Activated T-helper 1 cell treated with anti-CD3 and anti-CD28 coated beads, Interleukin-2, amount 50 U/mL, for 16 hours (primary cell): ENCODE measurements at places on chromosomes 5 and 9.

DNA sequence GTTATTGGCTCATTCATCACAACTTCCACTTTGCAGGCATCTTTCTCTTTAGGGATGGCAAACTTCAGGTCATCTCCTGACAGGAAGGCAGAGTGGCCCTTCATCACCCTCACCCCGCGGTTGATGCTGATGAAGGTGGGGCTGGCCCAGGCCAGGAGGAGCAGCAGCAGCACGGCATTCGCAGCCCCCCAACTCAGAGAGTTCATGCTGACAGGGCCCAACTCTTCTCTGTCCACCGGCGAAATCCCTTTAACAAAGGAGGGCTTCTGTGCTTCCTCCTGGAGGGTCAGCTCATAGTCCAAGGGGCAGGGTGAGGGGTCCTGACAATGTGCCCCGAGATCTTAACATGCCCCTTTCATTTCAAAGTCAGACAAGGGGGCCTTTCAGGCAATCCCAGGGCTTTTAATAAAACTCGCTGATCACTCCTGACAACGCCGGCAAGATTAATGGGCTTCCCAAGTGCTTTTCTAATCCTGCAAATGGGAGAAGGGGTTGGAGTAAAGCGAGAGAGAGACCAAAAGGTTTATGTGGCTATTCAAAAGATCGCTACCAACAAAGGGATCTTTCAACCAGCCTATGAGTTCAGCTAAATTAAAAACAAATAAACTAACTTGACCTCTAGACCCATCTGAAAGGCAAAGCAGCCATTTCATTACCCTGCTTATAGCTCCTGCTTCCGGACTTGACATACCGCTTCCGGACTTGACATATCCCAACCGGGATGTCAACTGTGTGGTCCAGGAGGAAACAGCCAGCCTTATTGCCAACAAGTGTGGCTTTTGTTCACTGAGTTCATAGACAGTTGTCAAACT lies 41.2 kb downstream of the FREM1 start:
- DNase-seq = no peak

GRCh38 chr9:90451804-90452203 lies 190.8 kb downstream of the DIRAS2 start:
- DNase-seq = no peak

DNA sequence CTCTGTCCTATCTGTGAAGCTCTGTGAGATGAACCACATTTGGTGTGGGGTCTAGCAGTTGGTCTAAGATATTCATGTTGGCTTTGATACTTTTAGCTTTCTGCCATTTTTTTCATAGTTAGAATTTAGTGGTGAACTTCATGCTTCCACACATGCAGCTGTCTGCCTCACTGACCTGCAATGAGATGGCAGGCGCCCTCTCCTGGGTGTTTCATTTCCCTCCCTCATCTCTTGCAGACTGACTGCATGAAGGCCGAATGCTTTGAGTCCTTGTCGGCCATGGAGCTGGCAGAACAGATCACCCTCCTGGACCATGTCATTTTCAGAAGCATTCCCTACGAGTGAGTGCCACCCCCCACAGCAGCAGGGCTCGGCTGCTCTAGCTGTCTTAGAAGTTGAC lies 26.1 kb upstream of the CKMT2 start:
- DNase-seq = no peak

DNA sequence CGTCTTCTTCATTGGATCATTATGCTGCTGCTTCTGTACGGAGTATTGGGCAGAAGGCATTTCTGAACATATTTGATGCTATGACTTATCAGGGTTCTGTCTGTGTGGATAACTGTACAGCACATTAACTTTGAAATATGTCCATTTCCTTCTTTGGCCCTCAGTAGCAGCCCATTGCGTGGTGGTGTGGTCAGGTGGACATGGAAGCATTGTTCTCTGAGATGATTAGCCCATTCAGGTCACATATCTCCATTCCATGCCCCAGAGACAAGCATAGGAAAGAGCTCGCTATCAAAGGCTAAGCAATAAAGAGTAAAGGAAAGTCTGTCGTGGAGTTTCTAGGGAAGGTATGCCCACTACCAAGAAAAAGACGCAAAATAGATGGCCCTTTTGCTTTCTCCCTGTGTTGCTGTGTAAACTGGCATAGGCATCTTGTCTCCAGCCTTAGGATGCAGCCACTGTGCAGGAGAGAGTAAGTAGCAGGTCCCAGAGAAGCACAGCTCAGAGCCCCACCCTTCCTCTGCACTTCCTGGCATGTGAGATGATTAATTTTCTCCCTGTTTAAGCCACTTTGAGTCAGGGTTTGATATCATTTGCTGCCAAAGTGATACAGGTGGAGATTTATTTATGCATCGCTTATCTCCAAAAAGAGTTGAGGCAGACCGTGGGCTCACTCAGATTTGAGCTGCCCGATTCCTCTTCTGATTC lies 221.9 kb downstream of the PDZD2 start:
- DNase-seq = no peak

DNA sequence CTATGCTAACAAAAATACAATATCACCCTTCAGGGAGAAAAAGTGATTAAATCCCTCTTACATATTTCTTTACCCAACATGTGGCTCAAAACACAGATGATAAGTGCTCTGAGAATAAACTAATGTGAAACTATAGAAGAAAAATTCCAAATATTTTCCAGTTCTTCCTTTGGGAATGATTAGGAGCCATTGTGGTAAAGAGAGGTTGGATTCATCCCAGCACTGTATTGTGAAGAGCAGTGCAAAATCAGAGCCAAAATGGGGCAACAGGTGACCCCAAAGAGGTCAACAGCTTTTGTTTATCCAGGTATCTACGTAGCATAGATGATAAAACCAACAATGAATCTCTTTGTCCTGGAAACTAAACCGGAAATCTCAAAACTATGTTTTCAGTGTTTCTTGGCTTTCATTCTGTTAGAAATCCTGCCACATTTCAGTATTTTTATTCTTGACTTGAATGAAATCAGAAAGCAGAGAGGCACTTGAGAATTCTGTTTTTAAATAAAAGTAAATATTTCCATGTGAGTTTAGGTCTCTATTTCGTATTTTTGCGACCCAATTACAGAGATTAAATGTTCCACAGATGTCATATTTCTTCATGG lies 120.4 kb upstream of the FST start:
- DNase-seq = no peak

GRCh38 chr9:71670121-71670520 lies 98.2 kb downstream of the CEMIP2 start:
- DNase-seq = no peak

DNA sequence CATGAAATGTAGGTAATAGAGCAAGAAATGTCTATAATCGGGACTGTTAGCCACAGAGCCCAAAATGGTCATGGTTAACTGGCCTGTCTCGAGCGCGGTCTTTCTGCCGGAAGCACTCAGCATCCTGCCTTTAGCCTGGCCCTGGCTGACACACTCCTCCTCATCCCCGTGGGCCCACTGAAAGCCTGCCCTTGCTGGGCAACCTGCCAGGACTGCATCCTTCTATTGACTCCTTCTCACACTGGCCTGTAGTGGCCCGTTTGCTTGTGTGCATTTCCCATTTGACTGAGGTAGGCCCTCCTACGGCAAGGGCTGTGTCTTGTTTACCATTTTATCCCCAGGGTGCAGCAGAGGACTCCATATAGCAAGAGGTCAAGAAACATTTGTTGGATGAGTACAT lies 215.7 kb downstream of the ATPSCKMT start:
- DNase-seq = no peak

GRCh38 chr5:15533129-15533893 lies 33.3 kb downstream of the FBXL7 start:
- no peak for DNase-seq

GRCh38 chr5:87138091-87138805 lies 129.4 kb upstream of the RASA1 start:
- no peak for DNase-seq

- DNase-seq = no peak
These were observed 25.6 kb downstream of the NEK6 start for GRCh38 chr9:124283228-124283814.

DNA sequence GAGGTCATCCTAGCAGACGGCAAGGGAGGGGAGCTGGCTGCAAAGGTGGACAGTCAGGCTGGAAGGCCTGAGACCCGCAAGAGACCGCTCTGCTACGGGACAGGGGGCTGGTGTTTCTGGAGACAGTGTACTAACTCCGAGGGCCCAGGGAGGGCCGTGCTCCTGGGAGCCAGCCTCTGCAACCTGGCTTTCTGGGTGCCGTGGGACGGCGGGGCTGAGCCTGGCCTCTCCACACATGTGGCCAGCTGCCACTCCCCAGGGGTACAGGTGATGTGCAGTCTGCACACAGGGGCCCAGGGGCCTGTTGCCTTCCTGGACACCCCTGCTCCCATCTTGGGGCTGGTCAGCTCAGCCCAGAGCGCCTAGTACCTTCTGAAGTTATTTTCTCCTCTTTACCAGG lies 92.2 kb downstream of the MRPL36 start:
- DNase-seq = no peak

GRCh38 chr5:169801781-169802180 lies 164.7 kb downstream of the DOCK2 start:
- no peak for DNase-seq

GRCh38 chr5:68746220-68746619 lies 347.6 kb upstream of the SLC30A5 start:
- no peak for DNase-seq

GRCh38 chr5:135271533-135272310 lies 127.3 kb downstream of the MACROH2A1 start:
- DNase-seq = no peak

DNA sequence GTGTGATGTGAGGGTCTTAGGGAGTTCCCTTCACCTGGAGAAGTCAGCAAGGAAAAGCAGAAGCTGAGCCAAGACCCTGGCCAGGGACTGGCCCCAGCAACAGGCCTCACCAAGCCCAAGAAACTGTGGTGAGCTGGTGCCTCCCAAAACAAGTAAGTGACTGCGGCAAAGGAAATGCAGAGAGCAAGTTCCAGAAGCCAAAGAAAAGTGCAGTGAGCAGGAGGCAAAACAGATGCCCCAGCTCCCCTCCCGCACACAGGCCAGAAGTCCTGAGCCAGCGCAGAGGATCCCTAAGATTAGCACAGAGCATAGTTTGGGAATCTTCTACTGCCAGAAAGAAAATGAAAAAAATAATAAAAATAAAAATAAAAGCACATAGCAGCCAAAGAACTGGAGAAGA lies 13.2 kb downstream of the MED27 start:
- DNase-seq = no peak

GRCh38 chr9:106892632-106893031 lies 29.7 kb downstream of the ZNF462 start:
- no peak for DNase-seq

DNA sequence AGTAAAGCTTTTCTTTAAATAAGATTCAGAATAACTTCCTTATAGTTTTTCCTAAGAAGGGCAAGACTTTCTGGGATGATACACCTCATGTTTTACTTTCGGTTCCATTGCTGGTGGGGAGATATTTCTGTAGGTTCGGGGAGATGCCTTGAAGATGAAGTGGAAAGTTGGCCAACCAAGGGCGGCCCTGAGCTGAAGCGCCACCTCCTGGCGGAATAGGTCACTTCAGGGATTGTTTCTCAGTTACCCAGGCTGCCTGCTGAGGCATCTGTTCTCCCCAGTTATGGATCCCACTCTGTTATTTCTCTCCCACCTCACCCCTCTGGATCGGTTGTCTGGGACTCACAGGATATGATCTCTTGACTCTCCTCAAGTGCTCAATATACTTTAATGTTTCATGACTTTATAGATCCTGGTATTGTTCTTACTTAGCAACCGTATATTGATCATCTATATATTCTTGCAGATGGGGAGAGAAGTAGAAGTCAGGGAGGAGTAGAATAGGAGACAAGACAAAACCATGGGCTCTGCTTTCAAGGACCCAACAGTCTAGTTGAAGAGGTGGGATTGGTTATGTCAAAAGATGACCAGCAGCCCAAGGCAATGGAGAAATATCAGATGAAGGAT lies 23.4 kb downstream of the MEGF10 start:
- peak; percentile 48 for DNase-seq

DNA sequence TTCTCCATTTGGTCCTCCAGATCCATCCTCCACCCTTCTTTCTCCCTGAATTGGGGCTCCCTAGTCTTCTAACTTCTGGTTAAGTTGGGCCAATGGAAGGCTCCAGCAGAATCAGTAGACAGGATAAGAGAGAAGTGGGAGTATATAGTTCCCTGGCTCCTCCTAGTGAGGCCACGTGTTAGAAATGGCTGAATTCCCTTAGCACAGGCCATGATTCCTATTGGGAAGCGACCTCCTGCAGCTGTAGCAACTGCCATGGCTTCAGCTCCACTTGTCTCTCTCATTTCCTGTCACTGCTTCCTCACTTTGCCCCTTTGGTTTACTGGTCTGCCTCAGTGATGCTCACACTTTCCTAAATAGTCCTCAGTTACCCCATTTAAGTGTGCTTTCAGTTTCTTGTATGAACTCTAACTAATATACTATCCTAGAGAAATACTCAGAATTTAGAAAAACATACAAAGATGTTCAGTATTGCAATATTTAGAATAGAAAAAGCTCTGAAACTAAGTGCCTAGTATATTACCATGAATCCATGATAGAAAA lies 104.8 kb upstream of the SMARCA2 start:
- DNase-seq = no peak

- DNase-seq = no peak
These were observed 115.6 kb downstream of the TTC39B start for GRCh38 chr9:15191378-15191777.

DNA sequence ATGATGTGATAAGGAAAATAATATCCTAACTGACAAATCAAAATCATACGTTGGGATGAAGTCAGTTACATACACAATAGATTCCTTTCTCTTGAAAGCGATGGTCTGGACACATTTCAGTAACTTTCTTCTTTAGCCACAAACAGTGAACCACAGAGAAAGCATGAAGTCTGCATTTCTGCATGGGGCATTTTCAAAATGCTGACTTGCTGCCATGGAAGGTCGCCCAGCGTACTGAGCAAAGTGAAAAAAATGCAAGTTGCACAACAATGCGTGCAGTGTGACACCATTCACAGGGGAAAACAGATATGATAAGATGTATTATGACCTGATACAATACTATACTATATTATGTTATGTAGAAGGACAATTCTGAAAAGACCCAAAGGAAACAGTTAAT lies 146.3 kb downstream of the SNX18 start:
- no peak for DNase-seq

GRCh38 chr9:127706836-127707241 lies at the start of gene CFAP157:
Gene CFAP157, plus strand, starts transcription at chr9:127706988. Its CDS starts 44 bp downstream, at chr9:127707032.
- no peak for DNase-seq

DNA sequence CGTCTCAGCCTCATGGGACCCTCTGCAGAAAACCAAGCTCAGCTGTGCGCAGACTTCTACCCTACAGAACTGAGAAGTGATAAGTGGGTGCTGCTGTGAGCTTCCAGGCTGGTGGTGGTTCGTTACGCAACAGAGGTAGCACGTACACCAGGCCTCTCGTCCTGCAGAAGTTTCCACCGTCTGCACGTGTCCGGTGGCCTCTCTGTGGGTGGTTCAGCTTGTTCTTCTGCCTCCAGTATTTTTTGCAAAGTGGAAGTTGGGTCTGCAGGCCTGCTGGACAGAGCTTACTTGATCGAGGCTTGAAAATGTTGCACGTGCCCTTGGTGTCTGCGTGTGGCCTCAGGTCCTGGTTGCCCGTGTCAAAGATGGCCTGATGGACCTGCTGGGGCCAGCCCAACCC lies 27.5 kb downstream of the KCNT1 start:
- no peak for DNase-seq
